Motor neuron (in vitro differentiated cells): ENCODE measurements at places on chromosomes 3 and 15. TPM values are rescaled to one million over a fixed set of nuclear protein-coding genes. Genes with fewer than 3 reads are reported as not detected.

Gene SPTSSB
- 2.1 and 7.4 TPM in 2 replicates for total RNA-seq

Gene RBP2
- 0.38 TPM in 1 of 2 replicates, not detected in the other for total RNA-seq

Gene GPR149
- total RNA-seq: 2.1 and 2.7 TPM in 2 replicates

Gene PAQR9
- 0.56 and 0.73 TPM in 2 replicates for total RNA-seq

Gene COL8A1
- 0.21 and 0.27 TPM in 2 replicates for total RNA-seq

Gene FOXB1
- total RNA-seq: 8.7 and 9.1 TPM in 2 replicates

Gene PIAS1
- total RNA-seq: 31.1 and 32.1 TPM in 2 replicates

Gene KPNA1
- total RNA-seq: 37.9 and 43.5 TPM in 2 replicates

Gene COL7A1
- total RNA-seq: 11.2 and 15.6 TPM in 2 replicates

Gene FGF12
- 8.2 TPM in 2 replicates for total RNA-seq

Gene TMEM212
- not detected in 2 replicates for total RNA-seq

Gene BDH1
- 8.6 and 8.8 TPM in 2 replicates for total RNA-seq

Gene DLL4
- total RNA-seq: 18.6 and 20.2 TPM in 2 replicates

Gene DAG1
- total RNA-seq: 23.4 and 26.7 TPM in 2 replicates

Gene ROBO1
- total RNA-seq: 133 and 157 TPM in 2 replicates

Gene ECE2
- 0.54 TPM in 1 of 2 replicates, not detected in the other for total RNA-seq

Gene TP53BP1
- total RNA-seq: 68.8 and 85.1 TPM in 2 replicates

Gene CRYGS
- 1.6 and 2.0 TPM in 2 replicates for total RNA-seq

Gene RBPMS2
- total RNA-seq: 1.3 and 1.6 TPM in 2 replicates

Gene GOLGA8O
- 0.43 and 0.75 TPM in 2 replicates for total RNA-seq

Gene LAMB2
- 26.3 and 34.8 TPM in 2 replicates for total RNA-seq

Gene ISY1
- 13.1 and 13.8 TPM in 2 replicates for total RNA-seq

Gene P2RY1
- 1.7 and 2.0 TPM in 2 replicates for total RNA-seq

Gene ARL6IP5
- 77.3 and 78.5 TPM in 2 replicates for total RNA-seq

Gene FMN1
- total RNA-seq: 0.55 and 0.73 TPM in 2 replicates

Gene CRYBG3
- 7.2 and 7.9 TPM in 2 replicates for total RNA-seq

Gene SUMF1
- total RNA-seq: 5.9 and 7.0 TPM in 2 replicates

Gene RHOV
- total RNA-seq: 0.73 TPM in 1 of 2 replicates, not detected in the other

Gene LIPC
- 0.09 TPM in 1 of 2 replicates, not detected in the other for total RNA-seq

Gene RTP3
- not detected in 2 replicates for total RNA-seq

Gene TEX9
- 19.1 and 22.9 TPM in 2 replicates for total RNA-seq

Gene GHSR
- total RNA-seq: 1.4 TPM in 1 of 2 replicates, not detected in the other

Gene NRROS
- 0.19 TPM in 1 of 2 replicates, not detected in the other for total RNA-seq

Gene GP9
- not detected in 2 replicates for total RNA-seq

Gene SPINK8
- not detected in 2 replicates for total RNA-seq

Gene ISG20
- 3.8 and 8.5 TPM in 2 replicates for total RNA-seq

Gene SLC22A13
- 0.16 and 0.31 TPM in 2 replicates for total RNA-seq

Gene SLC6A1
- total RNA-seq: 8.8 and 12.5 TPM in 2 replicates
